ENCODE measurements at places on chromosomes 6 and 20. TPM values are rescaled to one million over a fixed set of nuclear protein-coding genes. Genes with fewer than 3 reads are reported as not detected.

DNA sequence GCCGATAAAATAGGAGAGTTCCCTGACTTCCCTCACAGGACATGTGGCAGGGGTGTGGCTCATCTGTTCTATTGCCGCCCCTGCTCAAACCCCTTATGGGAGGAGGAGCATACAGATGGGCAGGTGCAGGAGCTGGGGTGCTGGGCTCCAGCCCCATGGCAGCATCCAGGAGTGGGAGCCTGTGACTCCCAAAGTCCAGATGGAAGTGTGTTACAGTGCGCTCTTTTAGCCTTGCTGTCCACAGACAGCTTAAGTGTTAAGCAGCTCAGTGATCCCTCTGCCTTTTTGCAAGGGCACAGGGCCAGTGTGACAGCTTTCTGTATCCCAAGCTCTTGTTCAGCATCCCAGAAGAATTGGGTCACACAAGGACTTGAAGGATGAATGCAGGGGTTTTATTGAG is 212.3 kb upstream of the MYLIP start:
- H3K27me3 ChIP-seq, result no peaks in the 10 kb centered on the region
- peaks cover 6% of the 10 kb centered on the region for H3K4me1 ChIP-seq
- no peak for DNase-seq
- H3K4me3 ChIP-seq, result no peak overlapping the region

DNA sequence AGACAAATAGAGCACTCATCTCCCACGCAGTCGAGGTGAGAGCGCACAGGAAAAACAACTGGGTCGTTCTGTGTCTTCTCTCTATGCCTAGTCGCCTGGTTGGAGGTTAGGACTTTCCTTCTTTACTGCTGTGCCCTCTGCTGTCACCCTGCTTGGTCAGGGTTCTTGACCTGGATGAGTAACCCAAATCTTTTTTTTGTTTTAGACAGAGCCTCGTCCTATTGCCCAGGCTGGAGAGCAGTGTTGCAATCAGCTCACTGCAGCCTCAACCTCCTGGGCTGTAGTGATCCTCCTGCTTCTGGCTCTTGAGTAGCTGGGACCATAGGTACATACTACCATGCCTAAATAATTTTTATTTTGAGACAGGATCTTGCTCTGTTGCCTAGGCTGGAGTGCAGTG is 24.5 kb downstream of the PRPF6 start:
- H3K27ac ChIP-seq, result no peak overlapping the region
- H3K4me3 ChIP-seq, result no peak overlapping the region
- no peak for DNase-seq
- H3K4me1 ChIP-seq, result no peaks in the 10 kb centered on the region
- no peaks in the 10 kb centered on the region for H3K27me3 ChIP-seq
- peaks cover 31% of the 10 kb centered on the region for H3K36me3 ChIP-seq

- no peaks in the 10 kb centered on the region for H3K27me3 ChIP-seq
- H3K4me1 ChIP-seq, result peaks cover 28% of the 10 kb centered on the region
- peak overlapping the region; percentile 91 for H3K4me3 ChIP-seq
- H3K27ac ChIP-seq, result peak overlapping the region; percentile 67
- H3K36me3 ChIP-seq, result peaks cover 20% of the 10 kb centered on the region
- DNase-seq, result no peak
These were observed 45.6 kb downstream of the LRRN4 start for GRCh38 chr20:6008254-6008653.

DNA sequence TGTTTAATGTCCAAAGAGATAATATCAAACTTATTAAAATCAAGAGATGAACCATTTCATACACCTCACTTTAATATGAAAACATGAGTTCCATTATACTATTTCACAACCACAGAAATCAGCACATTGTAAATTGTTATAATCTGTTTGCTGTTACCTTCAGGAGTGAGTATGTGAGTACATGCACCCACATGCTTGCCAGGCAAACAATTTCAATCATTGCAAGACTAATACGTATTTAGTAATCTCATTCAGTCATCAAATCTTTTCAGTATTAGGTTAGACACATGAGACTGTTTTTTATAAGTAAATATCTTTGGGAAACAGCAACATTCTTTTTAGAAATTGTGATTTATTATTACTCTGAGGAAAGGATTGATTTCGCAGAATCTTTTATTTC is 9.3 kb upstream of the EPM2A start:
- H3K27me3 ChIP-seq, result no peaks in the 10 kb centered on the region
- peaks cover 4% of the 10 kb centered on the region for H3K4me1 ChIP-seq
- H3K36me3 ChIP-seq, result peaks cover 2% of the 10 kb centered on the region
- no peak for DNase-seq

GRCh38 chr6:6420107-6420506 is 99.6 kb upstream of the F13A1 start:
- H3K36me3 ChIP-seq, result no peaks in the 10 kb centered on the region
- no peak overlapping the region for H3K4me3 ChIP-seq
- H3K4me1 ChIP-seq, result peaks cover 4% of the 10 kb centered on the region

- no peak overlapping the region for H3K27ac ChIP-seq
- peaks cover 9% of the 10 kb centered on the region for H3K4me1 ChIP-seq
- no peaks in the 10 kb centered on the region for H3K36me3 ChIP-seq
- no peak overlapping the region for H3K4me3 ChIP-seq
These were observed 1.5 kb downstream of the SIGLEC1 start for GRCh38 chr20:3710703-3711483.

DNA sequence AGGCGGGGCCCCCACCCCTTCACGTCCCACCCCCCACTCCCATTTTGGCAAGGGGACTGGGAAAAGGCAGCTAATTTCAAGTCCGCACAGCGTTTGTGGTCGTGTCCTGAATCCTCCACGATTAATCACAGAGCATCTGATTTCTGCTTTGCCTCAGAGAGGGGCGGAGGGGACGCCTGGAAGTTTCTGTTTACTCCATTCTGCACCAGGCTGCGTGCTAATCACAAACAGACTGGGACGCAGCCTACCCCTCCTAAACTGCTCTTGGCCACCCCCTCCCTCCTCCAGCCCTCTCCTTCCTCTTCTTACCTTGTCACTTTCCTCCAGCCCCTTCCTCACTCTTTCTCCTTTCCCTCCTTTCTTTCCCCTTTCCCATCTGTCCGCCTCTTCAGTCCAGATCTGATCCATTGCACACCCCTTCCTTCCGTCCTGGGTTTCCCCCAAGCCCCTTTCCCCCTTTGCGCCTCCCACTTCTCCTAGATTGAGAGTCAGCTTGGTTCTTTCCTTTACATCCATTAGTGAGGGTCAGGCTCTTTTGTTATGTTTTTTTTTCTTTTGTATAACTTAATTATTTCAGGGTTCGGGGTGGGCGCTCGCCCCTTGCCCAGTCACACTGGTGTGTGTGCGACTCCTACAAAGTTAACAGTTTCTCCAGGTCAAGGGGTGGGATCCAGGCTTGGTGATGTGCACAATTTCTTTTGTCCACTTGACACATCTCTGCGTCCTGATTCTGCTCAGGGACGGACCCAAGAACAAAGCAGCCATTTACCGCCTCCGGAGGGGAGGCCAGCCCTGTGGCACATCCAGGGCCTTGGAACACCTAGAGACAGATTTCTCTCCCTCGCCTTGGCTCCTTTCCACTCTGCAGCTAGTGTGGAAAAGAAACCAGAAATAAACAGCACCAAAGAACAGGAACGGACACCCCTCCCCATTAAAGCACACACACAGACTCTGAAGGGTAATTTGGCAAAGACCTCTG is 520 bp upstream of the RIPOR3 start:
- H3K36me3 ChIP-seq, result peaks cover 2% of the 10 kb centered on the region
- no peak overlapping the region for H3K27ac ChIP-seq
- no peak for DNase-seq
- H3K27me3 ChIP-seq, result peaks cover 43% of the 10 kb centered on the region

DNA sequence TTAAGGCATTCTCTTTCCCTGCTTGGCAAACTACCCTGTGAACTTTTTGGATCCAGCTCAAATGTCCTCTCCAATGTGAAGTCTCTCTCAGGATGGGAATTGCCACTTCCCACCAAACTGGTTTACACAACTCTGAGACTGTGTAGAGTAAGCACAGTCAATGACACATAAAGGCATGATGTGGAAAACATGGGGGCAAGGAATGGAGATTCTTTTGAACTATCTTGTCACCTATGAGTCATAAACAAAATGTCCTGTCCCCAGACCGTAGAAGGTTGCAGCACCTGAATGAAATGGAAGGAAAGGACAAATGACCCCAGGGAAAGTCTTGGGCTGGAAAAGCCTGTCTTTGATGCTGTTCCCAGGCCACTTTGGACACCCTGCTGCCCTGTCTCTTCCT is 11.0 kb upstream of the KIF13A start:
- no peaks in the 10 kb centered on the region for H3K36me3 ChIP-seq
- H3K4me1 ChIP-seq, result peaks cover 3% of the 10 kb centered on the region
- H3K4me3 ChIP-seq, result no peak overlapping the region
- H3K27me3 ChIP-seq, result no peaks in the 10 kb centered on the region
- no peak overlapping the region for H3K27ac ChIP-seq

DNA sequence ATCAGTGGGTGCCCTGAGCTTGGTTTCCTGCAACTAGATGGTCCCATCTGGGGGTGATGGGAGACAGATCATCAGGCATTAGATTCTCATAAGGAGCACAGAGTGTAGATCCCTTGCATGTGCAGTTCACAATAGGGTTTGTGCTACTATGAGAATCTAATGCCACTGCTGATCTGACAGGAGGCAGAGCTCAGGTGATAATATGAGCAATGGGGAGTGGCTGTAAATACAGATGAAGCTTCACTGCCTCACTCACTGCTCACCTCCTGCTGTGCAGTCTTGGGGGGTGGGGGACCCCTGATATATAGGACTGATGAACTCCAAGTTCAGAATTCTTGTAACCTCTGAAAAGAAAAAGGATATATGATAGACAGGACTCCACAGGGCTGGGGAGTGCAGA is 108.0 kb downstream of the RIN2 start:
- H3K4me1 ChIP-seq, result peaks cover 9% of the 10 kb centered on the region
- no peak overlapping the region for H3K27ac ChIP-seq
- H3K27me3 ChIP-seq, result no peaks in the 10 kb centered on the region
- peaks cover 5% of the 10 kb centered on the region for H3K36me3 ChIP-seq
- DNase-seq, result no peak

GRCh38 chr6:52570291-52570700 is 6.6 kb downstream of the TRAM2 start:
- DNase-seq, result no peak
- peaks cover 98% of the 10 kb centered on the region for H3K4me1 ChIP-seq
- H3K36me3 ChIP-seq, result peaks cover 1% of the 10 kb centered on the region
- H3K27me3 ChIP-seq, result no peaks in the 10 kb centered on the region
- H3K4me3 ChIP-seq, result no peak overlapping the region

GRCh38 chr6:146489468-146490151 is 54.0 kb upstream of the RAB32 start:
- H3K27ac ChIP-seq, result no peak overlapping the region
- H3K4me3 ChIP-seq, result no peak overlapping the region
- H3K36me3 ChIP-seq, result no peaks in the 10 kb centered on the region
- DNase-seq, result no peak
- H3K27me3 ChIP-seq, result peaks cover 2% of the 10 kb centered on the region
- H3K4me1 ChIP-seq, result no peaks in the 10 kb centered on the region

DNA sequence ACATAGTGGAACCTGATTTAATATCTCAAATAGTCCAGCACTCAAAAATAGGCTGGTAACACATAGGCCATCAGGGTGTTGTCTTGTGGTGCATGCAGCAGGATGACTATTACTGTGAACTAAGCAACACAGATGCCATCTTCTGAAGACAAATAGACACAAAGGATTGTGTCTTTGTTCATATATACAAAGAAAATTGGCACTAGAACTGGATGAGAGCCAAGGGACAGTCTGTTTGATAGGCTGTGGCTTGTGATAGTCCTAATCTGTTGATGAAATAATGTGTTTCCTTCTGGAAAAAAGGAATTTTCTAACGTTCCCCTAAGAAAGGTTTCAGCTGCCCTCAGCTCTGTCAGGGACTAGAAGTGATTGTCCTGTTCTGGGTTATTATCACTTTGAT is 129.8 kb downstream of the TPBG start:
- no peaks in the 10 kb centered on the region for H3K36me3 ChIP-seq
- no peaks in the 10 kb centered on the region for H3K4me1 ChIP-seq
- no peak for DNase-seq
- H3K4me3 ChIP-seq, result no peak overlapping the region
- no peak overlapping the region for H3K27ac ChIP-seq

Gene RIPOR2
- total RNA-seq, result 0.92 TPM

Gene PKIG
- 26.1 TPM for total RNA-seq
